GM12892 (cell line): ENCODE measurements at places on chromosomes 5 and 9.

DNA sequence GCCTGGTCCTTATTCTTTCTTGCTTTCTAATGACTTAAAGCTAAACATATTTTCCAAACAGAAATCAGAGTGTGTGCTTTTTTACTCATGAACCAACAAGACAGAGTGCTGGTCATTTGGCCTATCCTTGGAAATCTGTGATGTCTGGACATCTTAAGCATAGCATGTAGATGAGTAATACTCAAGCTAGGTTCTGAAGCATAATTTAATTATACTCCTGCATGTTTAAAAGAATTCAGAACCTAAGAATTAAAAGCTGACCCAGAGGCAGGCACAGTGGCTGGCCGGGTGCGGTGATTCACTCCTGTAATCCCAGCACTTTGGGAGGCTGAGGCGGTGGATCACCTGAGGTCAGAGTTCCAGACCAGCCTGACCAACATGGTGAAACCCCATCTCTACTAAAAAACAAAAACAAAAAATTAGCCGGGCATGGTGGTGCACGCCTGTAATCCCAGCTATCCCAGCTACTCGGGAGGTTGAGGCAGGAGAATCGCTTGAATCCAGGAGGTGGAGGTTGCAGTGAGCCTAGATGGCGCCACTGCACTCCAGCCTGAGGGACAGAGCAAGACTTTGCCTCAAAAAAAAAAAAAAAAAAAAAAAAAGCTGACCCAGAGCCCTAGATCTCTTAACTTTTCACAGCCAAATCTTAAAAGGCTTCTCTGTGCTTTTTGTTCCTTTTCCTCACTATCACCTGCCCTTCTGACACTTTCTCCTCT is 16.2 kb upstream of the TJP2 start:
- no peak for DNase-seq

- DNase-seq = no peak
Observed at GRCh38 chr5:56666901-56667300, 148.4 kb upstream of the MAP3K1 start.

GRCh38 chr9:97638666-97639065 is 5.0 kb downstream of the NCBP1 start:
- no peak for DNase-seq

- no peak for DNase-seq
Observed at GRCh38 chr5:175738126-175738525, 80.3 kb downstream of the HRH2 start.

- DNase-seq = no peak
Observed at GRCh38 chr5:146188358-146188757, 5.9 kb upstream of the LARS1 start.

GRCh38 chr9:114688379-114688778 is 6.4 kb upstream of the TEX48 start:
- no peak for DNase-seq

DNA sequence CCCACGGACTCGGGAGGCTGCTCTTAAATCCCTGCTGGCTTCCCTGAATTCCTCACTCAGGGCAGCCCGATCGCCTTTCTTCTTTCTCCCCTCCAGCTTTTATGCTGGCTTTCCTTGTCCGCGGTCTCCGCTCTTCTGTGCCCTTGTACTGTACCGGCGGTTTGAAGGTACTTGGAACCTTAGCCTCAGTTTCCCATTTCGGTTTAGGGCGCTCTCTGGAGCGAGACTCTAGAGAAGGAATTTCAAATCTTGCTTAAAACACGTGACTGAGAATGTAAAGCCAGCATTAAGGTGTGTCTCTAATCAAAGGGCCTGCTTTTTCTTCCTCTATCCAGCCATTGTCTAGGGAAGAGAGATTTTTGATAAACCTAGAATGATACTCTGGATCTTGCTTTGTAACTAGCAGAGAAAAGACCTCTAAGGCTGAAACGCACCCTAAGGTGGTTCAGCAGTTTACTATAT is 650 bp downstream of the GPR107 start:
- no peak for DNase-seq

- DNase-seq = no peak
Observed at GRCh38 chr9:752201-752600, 89.3 kb upstream of the DMRT1 start.

- peak; percentile 10 for DNase-seq
Observed at GRCh38 chr9:74277532-74277931, 219.6 kb upstream of the RORB start.

GRCh38 chr9:842635-843426 is 1.3 kb downstream of the DMRT1 start:
- no peak for DNase-seq

GRCh38 chr9:33297432-33297831 is 7.1 kb downstream of the NFX1 start:
- DNase-seq = peak; percentile 19

GRCh38 chr5:78504704-78505677 is 143.6 kb downstream of the LHFPL2 start:
- no peak for DNase-seq

DNA sequence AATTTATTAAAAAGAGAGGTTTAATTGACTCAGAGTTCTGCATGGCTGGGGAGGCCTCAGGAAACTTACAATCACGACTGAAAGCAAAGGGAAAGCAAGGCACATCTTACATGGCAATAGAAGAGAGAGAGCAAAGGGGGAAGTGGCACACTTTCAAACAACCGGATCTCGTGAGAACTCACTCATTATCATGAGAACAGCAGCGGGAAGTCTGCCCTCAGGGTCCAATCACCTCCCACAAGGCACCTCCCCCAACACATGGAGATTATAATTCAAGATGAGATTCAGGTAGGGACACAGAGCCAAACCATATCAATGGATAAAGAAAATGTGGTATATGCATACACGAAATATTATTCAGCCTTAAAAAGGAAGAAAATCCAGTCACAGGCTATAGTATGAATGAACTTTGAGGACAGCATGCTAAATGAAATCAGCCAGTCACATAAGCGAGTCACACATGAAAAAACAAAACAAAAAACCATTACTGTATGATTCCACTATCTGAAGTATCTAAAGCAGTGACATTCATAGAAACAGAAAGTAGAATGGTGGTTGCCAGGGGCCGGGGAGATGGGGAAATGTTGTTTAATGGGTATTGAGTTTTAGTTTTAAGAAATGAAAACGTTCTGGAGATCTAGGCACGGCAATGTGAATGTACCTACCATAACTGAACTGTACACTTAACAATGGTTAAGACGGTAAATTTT is 83.4 kb upstream of the PCA3 start:
- no peak for DNase-seq

DNA sequence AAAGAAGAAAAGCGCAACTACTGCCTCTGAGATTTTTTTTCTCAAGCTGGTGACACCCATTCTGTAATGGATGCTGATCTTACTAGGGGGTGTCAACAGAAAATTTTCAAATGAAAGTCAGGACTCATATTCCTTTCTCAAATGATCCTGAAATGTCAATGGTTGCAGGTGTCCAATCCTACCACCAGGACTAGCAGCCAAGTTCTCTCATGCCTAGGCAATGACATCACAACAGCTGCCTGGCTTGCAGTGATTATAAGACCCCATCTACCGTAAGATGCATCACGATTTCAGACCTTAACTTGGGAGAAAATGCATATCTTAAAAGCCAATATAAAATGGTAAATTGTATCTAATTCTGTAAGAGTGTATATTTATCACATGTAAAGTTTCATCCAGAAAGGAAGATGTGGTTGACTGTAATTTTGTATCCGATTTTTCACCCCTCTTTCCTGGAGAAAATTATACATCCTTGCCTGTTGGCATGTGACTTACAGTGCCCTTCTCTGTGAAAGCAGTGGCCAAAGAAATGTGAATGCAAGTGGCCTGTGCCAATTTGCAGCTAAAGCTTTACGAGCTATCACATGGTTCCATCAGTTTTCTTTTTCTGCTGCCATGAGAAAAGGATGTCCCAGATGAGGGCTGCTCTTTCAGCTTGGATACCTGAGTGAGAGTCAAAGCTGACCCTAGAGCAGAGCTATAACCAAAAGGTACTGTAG is 104.4 kb downstream of the DENND1A start:
- DNase-seq = no peak

DNA sequence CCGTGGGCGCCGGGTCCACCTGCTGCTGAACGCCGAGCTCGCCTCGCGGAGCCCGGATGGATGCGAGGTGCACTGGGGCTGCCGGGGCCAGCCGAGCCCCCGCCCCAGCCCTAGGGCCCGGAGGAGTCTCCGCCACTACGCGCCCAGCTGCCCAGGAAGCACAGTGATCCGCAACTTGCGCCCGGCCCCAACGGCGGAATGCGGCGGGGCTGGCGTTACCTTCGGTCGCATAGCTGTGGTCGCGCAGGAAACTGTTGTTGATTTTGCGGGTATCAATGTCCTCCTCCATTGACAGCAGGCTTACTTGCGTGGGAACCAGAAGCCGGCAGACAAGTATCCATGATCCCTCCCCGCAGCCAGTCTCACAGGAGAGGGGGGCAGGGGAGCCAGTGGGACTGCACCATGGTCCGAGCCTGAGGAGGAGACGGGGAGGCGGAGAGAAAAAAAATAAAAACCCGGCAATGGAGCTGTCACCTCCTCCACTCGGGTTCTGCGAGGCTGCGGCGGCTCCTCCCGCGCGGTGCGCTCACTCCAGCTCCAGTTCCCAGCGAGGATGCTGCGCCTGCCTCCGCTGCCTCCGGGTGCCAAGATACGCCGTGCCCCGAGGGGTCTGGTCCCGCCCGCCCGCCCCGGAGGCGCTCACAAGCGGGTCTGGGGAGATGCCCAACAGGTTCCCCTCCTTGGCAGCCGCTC is 628 bp downstream of the PPP2R2B start:
- peak; percentile 17 for DNase-seq

GRCh38 chr5:16510098-16510497 is 44.5 kb upstream of the ZNF622 start:
- no peak for DNase-seq

- DNase-seq = no peak
Observed at GRCh38 chr5:132656774-132657355, 1.1 kb upstream of the IL13 start.

DNA sequence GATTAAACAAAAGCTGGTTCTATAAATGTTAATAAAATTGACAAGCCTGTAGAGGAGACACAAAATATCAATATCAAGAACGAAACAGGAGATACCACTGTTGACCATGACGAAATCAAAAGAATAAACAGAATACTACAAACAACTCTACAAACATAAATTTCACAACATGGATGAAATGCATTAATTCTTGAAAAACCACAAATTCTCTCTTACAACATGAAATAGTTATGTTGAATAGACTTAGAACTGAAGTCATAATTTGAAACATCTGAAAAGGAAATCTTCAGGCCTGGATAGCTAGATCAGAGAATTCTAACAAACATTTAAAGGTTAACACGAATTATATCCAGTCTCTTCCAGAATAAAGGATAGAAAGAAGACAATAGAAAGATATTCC is 6.9 kb upstream of the SPATA31C1 start:
- no peak for DNase-seq

GRCh38 chr9:121271368-121272341 is 3.7 kb downstream of the GSN start:
- DNase-seq = no peak

DNA sequence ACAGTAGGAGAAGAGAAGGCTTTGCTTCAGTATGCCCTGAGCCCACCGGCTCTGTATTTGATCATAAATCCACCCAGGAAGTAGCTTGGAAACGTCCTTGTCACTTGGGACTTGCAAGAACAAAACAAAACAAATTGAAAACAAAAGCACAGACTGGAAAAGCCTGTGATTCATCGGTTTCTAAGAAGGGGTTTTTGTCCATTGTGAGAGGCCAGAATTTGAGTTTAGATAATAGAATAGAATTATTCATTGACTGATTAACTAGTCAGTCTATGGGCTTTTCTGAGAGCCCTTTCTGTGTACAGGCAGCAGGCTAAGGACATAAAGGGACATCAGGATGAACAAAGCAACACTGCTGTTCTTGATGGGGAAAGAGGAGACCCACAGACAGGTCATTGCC is 424.8 kb downstream of the IRX1 start:
- no peak for DNase-seq

GRCh38 chr5:140011297-140011802 is 31.7 kb downstream of the NRG2 start:
- no peak for DNase-seq

GRCh38 chr5:74199436-74200210 is 440.9 kb downstream of the ENC1 start:
- no peak for DNase-seq

GRCh38 chr5:172766287-172767108 is 4.5 kb downstream of the DUSP1 start:
- no peak for DNase-seq

GRCh38 chr9:89422151-89422975 is 75.5 kb downstream of the SEMA4D start:
- DNase-seq = no peak

GRCh38 chr9:110143950-110144545 is 63.9 kb downstream of the C9orf152 start:
- DNase-seq = peak; percentile 32

- DNase-seq = no peak
Observed at GRCh38 chr5:165244407-165244806, 1739.0 kb downstream of the MAT2B start.

DNA sequence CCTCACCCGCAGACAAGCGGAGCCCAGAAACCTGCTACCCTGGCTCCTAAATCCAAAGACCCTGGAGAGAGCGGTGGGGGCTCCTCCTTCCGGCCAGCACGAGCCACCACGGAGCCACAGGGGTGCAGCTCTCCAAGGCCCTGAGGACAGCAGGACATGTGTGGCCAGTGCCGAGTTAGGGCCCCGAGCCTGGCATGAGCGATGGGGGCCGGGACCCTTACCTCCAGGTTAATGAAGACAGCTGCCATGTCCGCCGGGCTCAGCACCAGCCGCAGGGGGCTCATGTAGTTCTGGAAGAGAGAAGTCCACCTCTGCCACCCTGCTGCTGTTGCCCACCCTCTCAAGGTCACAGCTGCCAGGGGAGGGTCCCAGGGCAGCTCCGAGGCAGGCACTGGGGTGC is 68.9 kb upstream of the SARDH start:
- DNase-seq = no peak

- no peak for DNase-seq
Observed at GRCh38 chr9:134437403-134438194, 111.3 kb downstream of the RXRA start.

- DNase-seq = no peak
Observed at GRCh38 chr9:17484906-17485305, 94.0 kb upstream of the SH3GL2 start.

DNA sequence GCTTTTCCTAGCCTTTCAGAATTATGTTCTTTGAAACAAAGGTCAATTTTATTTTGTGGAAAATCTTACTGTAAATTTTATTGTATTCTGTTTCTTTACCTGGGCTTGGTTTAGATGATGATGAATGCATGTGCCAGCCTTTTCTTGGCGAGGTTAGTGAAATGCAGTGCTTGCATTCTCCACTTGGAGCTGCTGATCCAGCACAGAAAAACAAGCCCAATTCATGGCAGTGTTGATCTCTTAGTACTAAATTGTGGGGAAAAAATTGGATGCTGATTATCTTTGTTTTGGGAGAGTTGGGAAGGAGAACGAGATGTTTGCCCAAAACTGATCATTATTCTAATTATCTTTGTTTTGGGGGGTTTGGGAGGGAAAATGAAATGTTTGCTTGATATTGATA is 3.7 kb downstream of the HABP4 start:
- DNase-seq = no peak

- DNase-seq = no peak
Observed at GRCh38 chr9:114058688-114059046, 19.4 kb downstream of the AMBP start.
